ENCODE measurements at places on chromosomes 16 and 17.

- DNase-seq = no peak
These were observed 10.5 kb downstream of the HSBP1 start for GRCh38 chr16:83818276-83818675.

- no peak for DNase-seq
These were observed 284.4 kb upstream of the FOXF1 start for GRCh38 chr16:86225905-86226371.

DNA sequence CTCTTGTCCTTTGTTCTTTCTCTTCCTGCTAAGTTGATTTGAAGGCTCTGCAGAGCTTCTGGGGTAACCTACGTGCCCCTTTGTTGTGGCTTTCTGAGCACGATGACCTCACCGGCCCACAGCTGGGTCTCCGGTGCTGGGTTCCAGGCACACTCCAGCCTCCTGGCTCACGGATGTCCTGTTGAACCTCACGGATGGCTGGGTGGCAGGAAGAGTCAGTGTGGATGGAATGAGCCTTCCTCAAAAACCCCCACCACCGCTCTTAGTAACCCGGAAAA is 116.0 kb downstream of the SOCS1 start:
- no peak for DNase-seq

GRCh38 chr16:84313921-84314320 is 19.2 kb downstream of the WFDC1 start:
- DNase-seq = no peak
